ENCODE measurements at places on chromosomes 3 and 15.

GRCh38 chr3:192433704-192434103 is 293.6 kb downstream of the FGF12 start:
- no peak for DNase-seq

DNA sequence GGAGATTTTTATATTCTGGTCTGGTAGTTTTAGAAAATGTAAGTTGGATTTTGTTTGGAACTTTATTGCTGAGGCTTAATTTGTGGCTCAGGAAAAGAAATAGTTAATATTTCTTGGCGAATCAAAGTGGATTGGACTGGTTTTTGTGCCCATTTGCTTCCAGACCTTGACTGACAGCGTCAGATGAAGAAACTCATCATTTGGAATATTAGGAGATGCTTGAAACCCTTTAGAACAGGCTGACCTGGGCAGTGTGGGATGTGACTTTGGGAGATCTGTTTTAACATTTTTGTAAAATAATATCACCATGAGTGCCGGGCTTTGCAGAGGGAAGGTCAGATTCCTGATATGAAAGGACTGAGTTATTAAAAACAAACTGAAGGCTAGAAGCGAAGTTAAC is 83.0 kb downstream of the AAGAB start:
- DNase-seq, result no peak

DNA sequence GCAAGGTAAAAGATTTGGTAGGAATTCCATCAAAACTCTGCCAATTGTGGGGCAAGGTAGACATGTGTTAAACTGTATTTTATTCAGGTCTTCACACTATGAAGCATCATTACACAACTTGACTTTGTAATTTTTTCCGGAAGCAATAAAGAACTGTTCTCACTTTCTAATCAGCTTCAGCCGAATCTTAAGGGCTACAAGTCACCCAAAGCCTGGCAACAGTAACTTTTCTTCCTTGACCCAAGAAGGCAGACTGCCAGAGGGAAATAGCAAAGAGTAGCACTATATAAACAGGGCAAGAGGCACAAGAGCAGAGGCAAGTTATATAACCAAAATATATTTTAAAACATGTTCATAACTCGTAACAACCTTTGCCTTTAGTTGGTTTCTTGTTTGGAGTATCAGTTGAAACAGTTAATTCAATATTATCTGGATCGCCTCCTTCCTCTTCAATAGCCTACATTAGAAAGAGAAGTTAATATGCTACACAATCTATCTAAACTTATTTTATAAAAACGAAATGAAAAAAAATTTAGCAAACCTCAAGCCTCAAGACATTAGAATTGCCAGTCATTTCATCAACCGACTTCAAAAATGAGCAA is 1.4 kb downstream of the SLTM start:
- no peak for DNase-seq

- no peak for DNase-seq
These were observed 1.6 kb upstream of the P3H2 start for GRCh38 chr3:190122198-190122771.

GRCh38 chr15:44710236-44711095 is 657 bp downstream of the PATL2 start:
- peak; percentile 33 for DNase-seq

DNA sequence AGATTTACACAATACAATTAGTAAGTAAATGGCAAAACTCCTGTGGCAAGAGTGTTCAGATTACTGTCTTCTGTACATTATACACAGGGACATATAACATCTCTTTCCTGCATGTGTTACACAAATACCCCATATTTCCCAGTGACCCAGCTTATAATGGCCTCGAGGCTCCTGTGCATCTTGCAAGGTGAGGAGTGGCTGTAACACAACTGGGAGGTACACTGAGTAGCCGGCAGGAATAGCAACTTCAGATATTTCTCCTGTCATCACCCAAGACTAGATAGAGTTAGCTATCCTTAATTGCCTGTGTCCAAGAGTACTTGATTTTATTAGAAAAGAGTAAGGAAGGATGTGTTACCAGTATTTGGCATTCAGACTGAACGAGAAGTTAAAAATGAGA is 5.6 kb downstream of the GMPS start:
- no peak for DNase-seq

- no peak for DNase-seq
These were observed 126.3 kb downstream of the EEFSEC start for GRCh38 chr3:128279601-128279880.

DNA sequence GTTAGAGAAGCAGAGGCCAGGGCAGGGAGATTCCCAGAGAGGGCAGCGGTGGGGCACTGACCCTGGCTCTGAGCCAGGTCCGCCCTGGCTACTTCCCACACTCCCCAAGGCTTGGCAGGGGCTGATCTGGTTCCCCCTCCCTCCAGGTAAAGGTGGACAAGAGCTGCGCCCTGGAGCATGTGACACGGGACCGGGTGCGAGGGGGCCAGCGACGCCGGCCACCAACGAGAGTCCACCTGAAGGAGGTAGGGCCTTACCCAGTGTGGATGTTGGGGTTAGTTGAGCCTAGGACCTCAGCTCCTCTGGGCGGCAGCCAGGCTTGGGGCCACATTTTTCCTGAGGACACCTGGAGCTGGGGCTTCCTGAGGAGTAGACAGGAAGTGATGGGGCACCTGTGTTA is 19.6 kb downstream of the PLEKHO2 start:
- no peak for DNase-seq

- no peak for DNase-seq
These were observed 30.8 kb downstream of the MLH1 start for GRCh38 chr3:37024092-37024491.

DNA sequence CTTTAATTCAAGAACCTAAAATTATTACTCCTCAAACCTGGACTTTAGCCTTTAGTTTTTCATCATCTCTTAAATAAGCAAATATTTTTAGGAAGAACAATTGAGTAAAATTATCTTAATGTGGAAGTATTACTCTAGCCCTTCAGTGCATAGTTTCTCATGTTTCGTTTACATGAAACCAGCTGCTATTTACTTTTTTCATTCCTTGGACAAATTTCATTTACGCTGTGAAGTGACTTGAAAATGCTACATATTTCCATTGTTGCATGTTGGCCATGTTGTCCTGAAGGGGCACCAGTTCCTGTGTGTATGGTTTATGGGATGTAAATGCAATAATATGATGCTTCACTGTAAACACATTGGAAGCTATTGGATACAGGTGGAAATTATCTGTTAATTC is 49.9 kb downstream of the SLC25A26 start:
- no peak for DNase-seq

DNA sequence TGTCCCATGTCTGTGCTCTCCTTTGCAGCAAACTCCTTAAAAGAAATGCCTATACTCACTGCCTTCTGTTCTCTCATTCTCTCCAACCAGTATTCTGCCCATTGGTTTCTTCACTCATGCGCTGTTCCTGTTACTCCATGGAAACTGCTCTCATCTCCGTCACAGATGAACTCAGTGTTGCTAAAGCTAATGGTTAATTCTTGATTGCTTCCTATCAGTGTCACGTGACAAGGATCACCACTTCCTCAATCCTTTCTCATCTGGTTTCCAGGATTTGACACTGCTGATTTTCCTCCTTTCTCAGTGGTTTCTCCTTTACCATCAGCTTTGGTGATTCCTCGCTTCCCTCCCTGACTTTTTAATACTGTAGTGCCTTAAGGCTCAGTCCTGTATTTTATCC is 2.6 kb downstream of the DPH3 start:
- DNase-seq, result no peak

GRCh38 chr15:56763141-56763895 is 30.0 kb upstream of the ZNF280D start:
- no peak for DNase-seq

GRCh38 chr3:111112913-111113312 is 41.3 kb downstream of the NECTIN3 start:
- no peak for DNase-seq

DNA sequence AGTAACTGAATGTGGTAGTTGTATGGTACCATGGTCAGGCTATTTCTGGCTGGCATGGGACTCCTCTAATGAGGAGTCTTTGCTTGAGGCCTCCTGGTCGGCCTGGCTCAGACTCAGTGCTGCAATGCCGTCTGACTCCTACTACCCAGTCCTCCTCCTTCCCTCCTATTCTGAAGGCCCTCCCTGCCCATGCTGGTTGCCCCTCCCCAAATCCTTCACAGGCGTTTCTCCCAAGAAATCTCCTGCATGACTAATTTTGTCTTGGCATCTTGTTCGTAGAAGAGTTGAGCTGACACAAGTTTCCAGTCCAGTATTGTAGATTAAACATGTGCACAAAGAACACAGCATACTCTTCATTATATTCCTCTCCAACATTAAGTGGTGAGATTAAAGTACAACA is 115.5 kb downstream of the NFKBIZ start:
- no peak for DNase-seq

DNA sequence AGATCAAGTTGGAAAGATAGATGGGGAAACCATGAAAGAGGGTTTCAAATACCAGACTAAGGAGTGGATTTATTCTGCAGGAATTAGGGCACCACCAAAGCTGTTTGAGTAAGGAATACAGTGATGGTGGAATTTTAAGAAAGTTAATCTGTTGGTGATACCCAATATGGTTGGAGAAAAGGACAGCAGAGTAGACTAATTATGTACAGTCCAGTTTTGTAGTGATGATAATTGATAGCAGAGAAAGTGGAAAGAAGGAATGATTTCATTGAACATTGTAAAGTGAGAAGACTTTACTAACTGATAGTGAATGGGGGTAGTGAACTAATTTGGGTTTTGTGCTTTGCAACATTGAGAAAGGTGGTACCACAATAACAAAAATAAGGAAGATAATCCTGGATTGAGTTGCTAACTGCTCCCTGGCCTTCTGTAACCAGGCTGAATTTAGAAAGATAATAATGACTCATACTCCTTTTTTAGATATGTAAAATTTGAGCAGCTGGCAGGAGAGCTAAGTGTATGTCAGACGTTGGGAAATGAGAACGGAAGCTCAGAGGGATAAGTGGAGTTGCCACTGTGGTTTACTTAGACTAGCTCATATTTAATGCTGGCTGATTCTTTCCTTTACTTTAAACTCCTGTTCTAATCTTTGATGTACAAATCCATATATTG is 16.9 kb downstream of the TCAIM start:
- DNase-seq, result no peak

GRCh38 chr15:70212963-70213315 is 115.2 kb upstream of the TLE3 start:
- DNase-seq, result no peak

DNA sequence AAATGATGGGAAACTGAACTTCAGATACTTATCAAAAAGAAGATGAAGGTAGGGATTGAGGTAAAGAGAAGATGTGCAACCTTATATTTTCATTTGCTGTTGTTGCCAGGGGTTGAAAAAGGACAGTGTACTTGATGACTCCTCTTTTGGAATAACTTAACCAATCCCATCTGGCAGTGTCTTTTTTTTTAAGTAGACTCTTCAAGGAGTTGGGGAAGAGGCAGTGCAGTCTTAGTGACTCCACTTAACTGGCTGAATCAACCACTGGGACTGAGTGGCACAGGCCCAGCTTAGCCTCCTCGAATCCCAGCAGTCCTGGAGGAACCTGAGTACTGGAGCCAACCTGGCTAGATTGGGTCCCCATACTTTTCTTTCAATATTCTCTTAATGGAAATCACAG is 27.3 kb upstream of the FILIP1L start:
- no peak for DNase-seq

DNA sequence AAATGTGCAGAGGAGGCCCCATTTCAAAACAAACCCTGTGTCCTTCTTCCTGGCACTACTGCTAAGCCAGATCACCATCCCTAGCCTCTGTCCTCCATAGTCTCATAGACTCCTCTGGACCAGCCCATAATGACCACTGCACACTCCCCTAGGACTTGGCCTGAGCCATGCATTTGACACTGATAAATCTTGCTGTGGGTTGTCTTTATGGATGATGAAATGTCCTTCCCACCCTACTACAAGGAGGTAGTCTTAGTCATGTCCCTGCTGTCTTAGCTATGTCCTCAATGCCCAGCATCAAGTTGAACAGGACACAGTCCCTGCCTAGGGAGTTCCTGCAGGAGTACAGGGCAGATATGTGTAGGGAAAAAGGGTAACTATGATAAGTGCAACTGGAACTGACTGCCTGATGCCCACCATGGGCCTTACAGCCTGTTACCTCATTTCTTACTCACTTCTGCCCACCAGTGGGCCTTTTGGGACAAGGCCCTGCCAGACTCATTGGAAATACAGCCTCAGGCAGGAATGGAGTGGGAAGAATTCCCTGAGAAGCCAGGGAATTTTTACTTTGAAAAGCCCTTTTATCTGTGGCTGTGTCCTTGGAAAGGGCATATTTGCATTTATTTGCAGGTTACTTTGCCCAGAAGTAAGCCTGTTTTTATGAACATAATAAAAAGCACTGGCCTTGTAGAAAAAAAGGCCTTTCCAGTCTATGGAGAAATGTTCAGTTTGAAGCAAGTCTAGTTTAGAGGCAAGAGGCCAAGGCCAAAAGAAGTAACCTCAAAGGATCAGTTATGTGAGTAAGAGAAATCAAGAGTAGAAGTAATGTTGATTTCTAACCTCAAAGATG is 199.6 kb upstream of the EIF1B start:
- no peak for DNase-seq

DNA sequence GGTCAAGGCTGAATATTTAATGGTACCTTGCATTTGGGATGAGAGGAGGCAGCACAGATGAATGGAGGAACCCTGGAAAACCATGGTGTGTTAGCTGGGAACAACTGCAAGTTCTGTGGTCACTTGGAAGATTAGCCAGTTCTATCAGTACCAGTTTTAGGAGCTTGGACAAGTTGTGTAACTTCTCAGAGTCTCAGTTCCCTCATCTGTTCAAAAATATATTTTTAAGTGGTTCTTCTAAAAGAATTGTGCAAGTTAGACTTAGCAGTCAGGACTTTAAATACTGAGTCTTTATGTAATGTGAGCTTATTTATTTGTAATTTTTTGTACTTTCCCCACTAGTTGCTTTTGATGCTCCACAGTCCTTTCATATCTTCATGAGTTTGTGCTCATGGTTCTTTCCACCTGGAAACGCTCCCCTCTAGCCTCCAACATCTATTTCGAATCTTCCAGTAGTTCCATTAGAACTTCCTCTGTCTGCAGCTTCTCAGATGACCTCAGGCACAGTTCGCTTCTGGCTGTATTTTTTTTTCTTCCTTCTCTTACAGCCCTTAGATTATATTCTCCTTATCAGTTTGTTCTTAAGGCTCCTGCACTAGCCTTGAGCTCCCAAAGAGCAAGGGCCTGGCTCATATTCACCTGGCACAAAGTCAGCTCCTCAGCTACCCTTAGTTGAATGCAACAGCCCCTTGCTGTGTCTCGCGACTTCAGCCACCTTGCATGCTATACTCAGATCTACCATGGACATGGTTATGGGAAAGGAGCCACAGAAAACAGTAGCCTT is 27.1 kb downstream of the ITPR1 start:
- DNase-seq, result no peak

GRCh38 chr3:102979682-102980354 is 545.0 kb downstream of the ZPLD1 start:
- no peak for DNase-seq

- DNase-seq, result no peak
These were observed 91.3 kb downstream of the SHQ1 start for GRCh38 chr3:72756900-72757299.

GRCh38 chr3:194261581-194262063 is 89.5 kb downstream of the CPN2 start:
- DNase-seq, result no peak

- DNase-seq, result peak; percentile 62
These were observed 925 bp upstream of the PSTPIP1 start for GRCh38 chr15:76994001-76994400.
